ENCODE measurements at places on chromosomes 11 and 22. TPM values are rescaled to one million over a fixed set of nuclear protein-coding genes. Genes with fewer than 3 reads are reported as not detected.

TEAD1 gene
- total RNA-seq: 127 TPM

NCAM1 gene
- 81.4 TPM for total RNA-seq

C11orf97 gene
- not detected for total RNA-seq

LRP4 gene
- 50.7 TPM for total RNA-seq

ZNRF3 gene
- total RNA-seq: 37.9 TPM

B4GALNT4 gene
- 18.4 TPM for total RNA-seq

LGR4 gene
- total RNA-seq: 31.8 TPM

MCAM gene
- 793 TPM for total RNA-seq

APOL5 gene
- total RNA-seq: 4.2 TPM

Data from tibial nerve (tissue), 4 donors.